ENCODE measurements at places on chromosomes 2 and 18.
A peak's percentile ranks its signal among the peaks of the same experiment; 100 is the strongest.

DNA sequence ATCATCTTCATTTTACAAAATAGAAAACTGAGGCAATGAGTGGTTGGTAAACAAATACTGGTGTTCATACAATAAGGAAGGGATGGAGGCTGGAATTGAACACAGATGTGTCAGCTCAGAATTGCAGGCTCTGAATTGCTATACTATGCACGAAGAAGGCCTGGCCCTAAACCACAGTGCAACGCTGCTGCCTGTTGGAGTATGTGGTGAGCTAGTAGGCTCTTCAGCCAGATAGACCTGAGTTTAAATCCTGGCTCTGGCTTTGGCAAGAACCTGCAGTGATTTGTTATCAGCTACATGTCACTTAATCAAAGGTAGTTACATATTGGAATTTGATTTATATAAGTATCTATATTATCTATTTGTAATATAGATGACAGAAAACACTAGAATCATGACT lies 1602.4 kb upstream of the CELF4 start:
- no peak for DNase-seq

DNA sequence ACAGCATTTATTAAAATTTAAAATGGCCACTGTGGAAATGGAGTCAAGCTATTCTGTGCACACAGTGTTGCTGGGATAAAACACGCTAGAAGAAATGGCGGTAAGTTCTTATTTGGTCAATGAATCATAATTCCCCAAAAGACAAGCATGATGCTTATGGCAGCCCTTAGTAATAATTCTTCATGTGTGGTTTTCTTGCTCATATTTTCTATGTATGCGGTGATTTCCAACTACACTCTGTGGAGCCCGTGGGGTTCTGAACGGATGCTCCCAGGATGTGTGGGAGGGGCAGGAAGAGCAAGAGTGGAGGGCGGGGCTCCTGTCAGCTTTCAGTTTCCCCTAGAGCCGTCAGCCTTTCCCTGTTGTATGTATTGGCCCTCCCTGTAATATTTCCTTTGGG lies 91.7 kb upstream of the RMDN2 start:
- DNase-seq: no peak

- DNase-seq: no peak
Measured at GRCh38 chr2:29597035-29597434, 324.4 kb downstream of the ALK start.

GRCh38 chr2:18518116-18519111 lies 42.0 kb downstream of the RDH14 start:
- DNase-seq: peak; percentile 57

- no peak for DNase-seq
Measured at GRCh38 chr2:177909962-177910361, 162.6 kb downstream of the PDE11A start.

GRCh38 chr2:48854681-48855080 lies 99.2 kb upstream of the LHCGR start:
- DNase-seq: no peak

- DNase-seq: no peak
Measured at GRCh38 chr2:208297961-208298360, 31.9 kb downstream of the PIKFYVE start.

- DNase-seq: no peak
Measured at GRCh38 chr2:179773986-179774385, 87.4 kb downstream of the ZNF385B start.

DNA sequence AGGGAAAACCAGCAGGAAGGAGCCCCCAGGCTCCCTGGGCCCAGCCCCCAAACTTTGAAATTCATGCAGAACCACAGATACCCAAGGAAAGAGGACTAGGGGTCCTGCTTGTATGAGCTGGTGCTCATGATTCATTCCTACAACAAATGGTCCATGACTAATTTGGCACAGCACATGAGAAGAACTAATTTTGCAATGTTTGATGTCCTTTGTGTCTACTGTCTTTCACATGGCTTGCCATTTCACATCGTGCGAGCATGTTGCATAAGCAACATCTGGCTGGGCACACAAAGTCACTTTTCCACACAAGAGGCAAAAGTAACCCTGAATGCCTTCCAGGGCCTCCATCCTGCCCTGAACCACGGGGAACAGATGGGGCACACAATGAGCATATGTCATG lies 149.6 kb upstream of the APCDD1 start:
- peak; percentile 65 for DNase-seq

DNA sequence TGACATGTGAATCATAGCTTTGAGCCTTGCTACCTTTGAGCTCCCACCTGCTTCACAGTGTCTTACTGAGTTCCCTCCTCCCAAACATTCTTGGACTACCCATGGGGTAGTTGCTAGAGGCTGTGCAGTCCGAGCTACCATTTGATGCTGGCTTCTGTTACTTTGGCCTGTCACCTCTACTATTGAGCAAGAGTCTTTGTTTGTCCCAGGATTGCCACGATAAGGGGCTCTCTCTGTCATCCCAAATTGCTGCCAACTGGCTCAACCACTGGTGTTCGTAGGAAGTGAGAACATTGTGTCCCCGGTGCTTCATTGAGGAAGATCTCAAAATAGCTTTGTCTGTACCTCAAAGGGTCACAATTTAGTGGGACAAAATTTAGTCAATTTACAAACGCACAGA lies 59.1 kb upstream of the PAX8 start:
- no peak for DNase-seq

- no peak for DNase-seq
Measured at GRCh38 chr2:189465076-189465475, 23.8 kb downstream of the WDR75 start.

- DNase-seq: peak; percentile 69
Measured at GRCh38 chr2:26469092-26469710, 8.7 kb downstream of the OTOF start.

GRCh38 chr2:74097574-74097973 lies 50.1 kb downstream of the BOLA3 start:
- DNase-seq: no peak

Measured in fibroblast of pulmonary artery (primary cell).